ENCODE measurements at places on chromosomes 2 and 18.

DNA sequence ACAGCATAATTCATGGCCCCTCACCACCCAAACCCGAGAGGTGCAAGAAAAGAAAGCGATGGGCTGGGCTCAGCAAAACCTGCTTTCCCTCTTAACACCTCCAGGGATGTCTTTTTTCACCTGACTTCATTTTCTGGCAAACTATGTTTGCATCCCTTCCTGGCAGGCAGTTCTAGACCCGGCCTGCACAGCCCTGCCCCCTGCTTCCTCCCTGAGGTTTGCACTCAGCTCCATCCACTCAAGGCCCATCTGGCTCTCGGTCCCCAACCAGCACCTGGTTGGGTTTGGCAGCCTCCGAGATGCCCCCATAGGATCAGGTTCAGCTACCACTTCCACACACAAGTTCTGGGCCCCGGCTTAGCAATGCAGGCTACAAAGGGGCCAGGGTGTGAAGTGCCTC is 185.7 kb downstream of the SMAD7 start:
- DNase-seq = no peak

DNA sequence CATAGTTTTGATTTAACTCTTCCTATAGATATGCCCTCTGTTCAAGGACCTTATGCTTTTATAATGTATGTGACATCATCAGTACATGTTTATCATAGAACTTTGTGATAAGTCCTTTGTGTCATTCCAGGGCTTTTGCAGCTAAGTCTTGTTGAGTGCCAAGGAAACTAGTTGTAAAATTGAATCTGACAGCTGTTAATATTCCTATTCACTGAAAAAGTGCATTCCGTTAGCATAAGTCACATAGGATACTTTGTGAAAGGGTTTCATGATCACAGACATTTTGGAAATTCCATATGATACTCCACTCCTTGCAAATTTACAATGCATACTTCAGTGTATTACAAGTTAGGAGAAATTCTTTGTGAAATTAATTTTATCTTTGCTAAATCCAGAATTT is 503.4 kb downstream of the CCDC85A start:
- DNase-seq = no peak

GRCh38 chr2:104896446-104896845 is 42.5 kb downstream of the POU3F3 start:
- no peak for DNase-seq

GRCh38 chr2:84830095-84830494 is 50.8 kb downstream of the TRABD2A start:
- DNase-seq = peak; percentile 89

GRCh38 chr18:77086656-77087392 is 45.8 kb downstream of the MBP start:
- no peak for DNase-seq

DNA sequence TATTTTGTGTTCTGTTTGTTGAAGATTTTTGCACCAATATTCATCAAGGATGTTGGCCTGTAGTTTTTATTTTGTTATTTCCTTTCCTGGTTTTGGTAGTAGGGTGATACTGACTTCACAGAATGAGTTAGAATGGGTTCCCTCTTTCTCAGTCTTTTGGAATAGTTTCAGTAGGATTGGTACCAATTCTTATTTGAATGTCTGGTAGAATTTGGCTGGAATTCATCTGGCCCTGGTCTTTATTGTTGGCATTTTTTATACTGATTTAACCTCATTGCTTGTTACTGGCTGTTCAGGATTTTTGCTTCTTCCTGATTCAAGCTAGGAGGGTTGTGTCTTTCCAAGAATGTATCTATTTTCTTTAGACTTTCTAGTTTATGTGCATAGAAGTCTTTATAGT is 263.7 kb downstream of the SOX11 start:
- DNase-seq = no peak

GRCh38 chr2:70725505-70725904 is 42.5 kb downstream of the ADD2 start:
- no peak for DNase-seq

DNA sequence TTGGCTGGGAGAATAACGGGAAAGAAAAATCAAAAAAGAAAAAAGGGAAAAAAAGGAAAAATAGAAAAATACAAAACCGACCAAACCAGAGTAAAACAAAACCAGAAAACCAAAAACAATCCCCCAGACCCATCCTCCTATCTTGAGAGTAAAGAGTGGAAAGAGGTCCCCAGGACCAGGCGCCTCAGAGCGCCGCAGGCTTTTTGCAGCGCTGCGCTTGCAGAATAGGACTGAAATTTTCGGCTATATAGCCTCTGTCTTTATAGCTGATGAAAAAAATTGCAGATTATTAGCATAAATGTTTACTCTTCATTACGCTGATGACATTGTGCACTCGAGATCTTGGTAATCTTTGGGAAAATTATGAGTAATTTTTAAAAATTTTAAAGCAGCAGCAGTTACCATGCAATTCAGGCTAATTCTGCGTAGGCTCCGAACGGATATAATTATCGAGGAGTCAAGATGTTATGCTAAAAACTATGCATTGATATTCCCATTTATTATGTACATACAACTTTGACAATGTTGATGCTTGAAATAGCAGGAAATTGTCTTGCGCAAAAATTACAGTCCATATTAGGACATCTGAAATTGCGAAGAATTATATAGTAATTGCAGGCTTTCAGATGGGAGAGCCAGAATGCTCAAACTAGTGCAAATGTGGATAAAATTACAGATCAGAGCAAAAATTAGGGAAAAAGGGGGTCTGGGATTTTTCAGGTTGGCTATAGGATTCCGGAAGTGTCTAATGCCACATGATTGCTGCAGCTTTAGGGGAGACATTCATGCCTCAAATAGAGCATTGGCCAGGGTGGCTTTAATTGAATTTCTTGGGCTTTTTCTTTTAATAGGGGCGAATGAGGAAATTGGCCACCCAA is 8.3 kb downstream of the DLX1 start:
- peak; percentile 51 for DNase-seq

DNA sequence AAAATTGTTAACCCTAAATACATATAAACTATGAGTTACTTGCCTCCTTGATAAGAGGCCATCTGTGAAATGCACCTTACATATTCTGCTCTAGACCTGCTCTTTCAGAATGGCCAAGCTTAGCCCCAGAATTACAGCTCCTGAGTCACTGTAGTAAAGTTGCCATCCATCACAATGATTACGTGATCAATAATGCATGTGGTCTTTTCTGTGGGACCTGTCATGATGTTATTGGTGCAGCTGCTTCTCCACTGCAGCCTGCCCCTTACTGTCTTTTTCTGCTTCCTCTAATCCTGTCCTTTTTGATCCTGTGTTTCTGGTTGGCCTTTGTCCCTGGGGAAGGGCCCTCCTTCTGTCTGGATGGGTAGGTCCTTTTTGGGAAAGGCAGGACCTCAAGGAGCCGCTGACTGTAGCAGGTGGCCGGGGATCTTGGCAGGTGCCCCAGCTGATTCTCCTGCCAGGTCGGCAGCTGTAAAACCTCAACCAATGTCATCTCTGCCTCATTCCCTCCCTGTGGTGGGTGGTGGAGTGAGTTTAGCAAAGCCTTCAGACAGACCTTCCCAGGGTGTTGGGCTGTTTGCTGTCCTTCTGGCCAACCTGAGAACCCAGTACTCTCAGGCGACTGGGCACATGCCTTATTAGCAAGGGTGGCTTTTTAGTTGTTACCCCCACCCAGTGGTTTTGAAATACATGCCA is 126.2 kb upstream of the EML6 start:
- DNase-seq = no peak

DNA sequence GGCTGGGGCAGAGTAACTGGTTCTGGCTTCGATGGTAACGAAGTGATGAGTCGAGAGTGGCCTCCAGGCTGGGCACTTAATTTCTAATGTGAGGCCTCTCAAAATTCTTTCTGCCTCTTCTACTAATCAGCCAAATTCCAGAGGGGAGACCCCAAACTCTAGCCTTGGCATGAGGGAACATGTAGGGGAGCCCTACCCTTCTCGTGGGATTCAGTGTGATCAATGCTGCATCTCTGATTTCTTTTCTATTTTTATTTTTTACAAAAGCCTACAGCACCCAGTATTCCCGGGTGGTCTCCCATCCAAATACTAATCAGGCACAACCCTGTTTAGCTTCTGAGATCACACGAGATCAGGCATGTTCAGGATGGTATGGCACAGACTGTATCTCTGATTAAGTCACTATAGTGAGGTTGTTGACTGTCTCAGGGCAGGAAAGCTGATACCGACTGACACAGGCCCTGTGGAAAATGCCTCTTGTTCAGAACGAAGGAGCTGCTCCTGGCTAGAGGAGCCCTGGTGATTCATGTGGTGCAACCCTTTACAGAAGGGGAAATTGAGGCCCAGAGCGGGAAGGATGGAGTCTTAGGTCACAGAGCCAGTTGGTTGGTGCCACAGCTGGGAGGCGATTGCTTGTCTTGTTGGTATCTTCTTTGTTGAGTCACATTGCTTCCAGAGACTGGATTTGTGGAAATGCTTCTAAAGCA is 126.3 kb upstream of the HS6ST1 start:
- no peak for DNase-seq

- peak; percentile 39 for DNase-seq
Observed at GRCh38 chr18:11149441-11150270, at the start of gene PIEZO2. Gene PIEZO2 (minus strand): TSS chr18:11149569. CDS start chr18:11148588, 981 bp downstream.

GRCh38 chr2:153645599-153645998 is 167.0 kb upstream of the RPRM start:
- no peak for DNase-seq

DNA sequence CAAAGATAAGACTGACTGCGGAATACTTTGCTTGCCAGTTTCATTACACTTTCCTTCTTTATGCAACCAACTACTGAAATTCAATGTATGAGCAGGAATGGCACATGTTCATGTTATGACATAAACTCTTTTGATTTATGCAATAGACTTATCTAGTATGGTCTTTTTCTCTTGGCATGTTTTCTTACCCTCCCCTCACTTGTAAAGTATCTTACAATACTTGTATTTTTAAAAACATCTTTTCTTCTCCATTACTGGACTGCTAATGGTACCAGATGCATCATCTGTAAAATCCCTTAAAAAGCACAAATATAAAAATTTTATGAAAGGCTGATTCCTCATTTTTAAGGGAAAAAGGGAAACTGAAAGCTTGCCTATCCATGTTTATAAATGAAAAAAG is 373.8 kb downstream of the ZEB2 start:
- peak; percentile 66 for DNase-seq

- DNase-seq = peak; percentile 55
Observed at GRCh38 chr2:17518212-17519154, at the start of gene RAD51AP2. Gene RAD51AP2 (minus strand): TSS chr2:17518440. CDS start chr2:17518415, 25 bp downstream.

GRCh38 chr2:30382995-30383394 is 64.1 kb upstream of the LCLAT1 start:
- DNase-seq = no peak

DNA sequence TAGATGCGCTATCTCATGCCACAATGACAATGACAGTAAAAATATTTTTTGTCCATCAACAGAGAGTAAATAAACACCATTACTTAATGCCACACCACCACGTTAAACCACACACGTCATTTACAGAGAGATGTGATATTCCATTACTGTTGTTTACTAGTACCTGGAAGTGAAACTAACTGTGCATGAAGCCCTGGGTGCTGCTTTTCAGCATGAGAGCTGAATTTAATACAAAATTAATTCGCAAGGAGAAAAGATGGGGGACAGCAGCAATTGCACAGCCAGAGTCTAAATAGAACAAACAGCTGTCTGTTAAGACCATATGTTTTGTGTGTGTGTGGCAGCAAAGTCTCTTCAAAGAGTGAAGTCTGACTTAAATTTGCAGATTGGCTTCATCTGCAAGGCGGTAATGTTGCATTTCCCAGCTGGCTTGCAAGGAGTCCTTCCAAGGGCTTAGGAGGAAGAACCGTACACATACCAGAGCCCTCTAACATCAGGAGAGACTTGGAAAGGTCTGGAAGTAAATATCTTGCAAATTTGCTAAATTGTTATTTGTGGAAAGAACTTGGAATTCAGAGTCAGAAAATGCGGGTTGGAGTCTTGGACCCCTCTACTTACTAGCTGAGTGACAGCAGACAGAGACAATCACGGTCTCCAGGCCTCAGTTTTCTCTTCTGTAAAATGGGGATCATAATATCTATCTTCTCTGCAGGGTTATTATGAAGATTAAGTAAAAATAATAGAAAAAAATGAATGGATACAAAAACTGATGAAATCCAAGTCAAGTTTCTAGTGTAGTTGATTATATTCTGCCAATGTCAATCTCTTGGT is 127.6 kb downstream of the ALPK2 start:
- DNase-seq = peak; percentile 58

DNA sequence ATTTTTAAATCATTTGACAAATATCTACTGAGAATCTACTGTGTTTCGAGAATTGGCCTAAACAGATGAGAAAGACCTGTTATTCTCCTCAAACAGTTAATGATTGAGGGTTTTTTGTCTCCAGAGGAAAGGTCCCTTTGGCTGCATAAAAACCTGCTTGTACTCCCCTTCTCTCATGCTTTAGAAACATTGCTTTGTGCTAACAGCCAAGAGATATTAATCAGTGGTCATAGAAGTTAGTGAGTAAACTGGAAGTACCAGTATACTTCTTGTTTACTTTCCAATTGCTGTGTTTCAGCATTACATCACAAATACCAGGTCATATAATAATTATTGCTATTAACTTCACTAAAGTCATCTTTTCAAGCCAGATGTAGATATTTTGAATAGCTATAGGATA is 34.1 kb downstream of the ITGB6 start:
- DNase-seq = no peak

GRCh38 chr2:170386554-170386953 is 208.6 kb downstream of the MYO3B start:
- DNase-seq = no peak

DNA sequence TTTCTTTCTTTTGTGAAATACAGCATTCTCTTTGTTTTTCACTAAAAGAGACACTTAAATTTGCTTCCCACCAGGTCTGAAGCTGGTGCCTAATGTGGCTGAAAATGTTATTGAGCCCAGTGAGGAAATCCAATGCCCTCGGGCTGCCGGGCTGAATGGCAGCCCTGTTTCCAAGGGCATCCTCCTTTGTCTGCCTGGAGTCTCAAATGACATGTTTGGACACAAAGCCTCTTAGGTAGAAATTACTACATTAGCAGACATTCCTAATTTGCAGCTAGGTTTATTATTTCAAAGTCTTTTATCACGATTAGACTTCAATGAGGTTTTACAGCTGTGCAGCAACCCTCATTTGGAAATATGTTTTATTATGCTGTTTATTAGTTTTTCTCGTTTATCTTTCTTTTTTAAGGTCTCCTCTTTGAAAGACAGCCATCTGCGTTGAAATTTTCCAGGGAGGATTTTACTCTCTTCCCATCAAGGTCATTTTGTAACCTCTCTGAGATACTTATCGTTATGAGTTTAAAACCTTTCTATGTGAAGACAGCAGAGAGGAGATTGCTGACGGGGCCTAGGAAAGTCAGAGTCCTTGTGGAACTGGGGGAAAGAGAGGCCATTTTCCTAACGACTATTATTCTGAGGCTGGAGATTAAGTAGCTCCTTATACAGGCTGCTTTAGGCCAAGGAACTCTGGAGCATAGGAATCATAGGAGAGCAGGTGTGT is 59.0 kb upstream of the ZNF532 start:
- no peak for DNase-seq

DNA sequence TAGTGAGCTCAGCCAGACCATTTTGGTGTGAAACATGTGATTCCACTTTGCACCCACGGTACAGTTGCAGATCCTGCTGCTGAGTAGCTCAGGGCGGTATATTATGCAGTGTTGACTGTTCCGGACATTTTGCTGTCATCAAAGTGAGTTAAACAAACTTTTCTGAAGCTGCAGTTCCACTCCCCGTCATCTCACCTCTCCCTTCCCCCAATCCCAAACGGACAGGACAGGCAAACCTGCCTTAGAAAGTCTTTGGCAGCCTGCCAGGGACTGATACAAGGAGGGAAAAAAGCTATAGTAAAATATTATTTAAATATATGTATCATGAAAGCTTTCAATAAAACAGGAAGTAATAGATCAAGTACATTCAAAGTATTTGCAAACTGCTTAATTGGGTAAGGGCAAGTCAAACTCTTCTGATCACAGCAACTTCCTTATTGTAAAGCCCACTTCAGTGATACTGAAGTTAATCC is 35.5 kb upstream of the SP5 start:
- DNase-seq = peak; percentile 1

All from inflammatory macrophage treated with lipopolysaccharide for 4 hours (primary cell).